Epithelial cell of umbilical artery (primary cell): ENCODE measurements at places on chromosomes 7 and 10. TPM values are rescaled to one million over a fixed set of nuclear protein-coding genes. Genes with fewer than 3 reads are reported as not detected.

The SFRP4 gene
- total RNA-seq, result not detected in 2 replicates

The WDFY4 gene
- 3.2 and 3.3 TPM in 2 replicates for total RNA-seq

The VSTM4 gene
- total RNA-seq, result under 0.01 and 0.32 TPM in 2 replicates

The INHBA gene
- 21.3 and 27.9 TPM in 2 replicates for total RNA-seq

The HOXA9 gene
- total RNA-seq, result 28.9 and 31.8 TPM in 2 replicates

The BTRC gene
- 7.5 and 8.2 TPM in 2 replicates for total RNA-seq

The STAMBPL1 gene
- under 0.01 and 0.61 TPM in 2 replicates for total RNA-seq

The TMEM213 gene
- total RNA-seq, result not detected in 2 replicates

The NUTM2E gene
- under 0.01 TPM in 1 of 2 replicates, not detected in the other for total RNA-seq

The SFTPA1 gene
- total RNA-seq, result not detected in 2 replicates

The CC2D2B gene
- total RNA-seq, result 0.32 TPM in 1 of 2 replicates, not detected in the other

The GPR158 gene
- total RNA-seq, result under 0.01 TPM in 1 of 2 replicates, not detected in the other

The PDK4 gene
- 2.9 and 7.9 TPM in 2 replicates for total RNA-seq

The TAS2R41 gene
- not detected in 2 replicates for total RNA-seq

The PLEKHA8 gene
- total RNA-seq, result 14.9 and 22.3 TPM in 2 replicates

The PTN gene
- 0.32 and 0.91 TPM in 2 replicates for total RNA-seq

The PDE6C gene
- not detected in 2 replicates for total RNA-seq

The RPA3 gene
- 40.0 and 48.2 TPM in 2 replicates for total RNA-seq

The TMEM273 gene
- 2.6 and 9.7 TPM in 2 replicates for total RNA-seq

The WEE2 gene
- total RNA-seq, result not detected in 2 replicates
